Hematopoietic multipotent progenitor cell treated with erythropoietin and hydrocortisone succinate and interleukin-3 and kit ligand, for 8 days (in vitro differentiated cells): ENCODE measurements at places on chromosomes 16 and 17.

- DNase-seq, result no peak
These were observed 67.0 kb upstream of the DNAH17 start for GRCh38 chr17:78644224-78644623.

- DNase-seq, result no peak
These were observed 64.0 kb downstream of the NT5M start for GRCh38 chr17:17366941-17367875.

GRCh38 chr17:82859431-82860403, 19.9 kb upstream of the ZNF750 start:
- peak; percentile 50 for DNase-seq

- DNase-seq, result peak; percentile 87
These were observed at the start of gene FAM222B for GRCh38 chr17:28842282-28843012. Gene FAM222B (minus strand): TSS chr17:28842790. CDS start chr17:28766667, 76,123 bp downstream.

DNA sequence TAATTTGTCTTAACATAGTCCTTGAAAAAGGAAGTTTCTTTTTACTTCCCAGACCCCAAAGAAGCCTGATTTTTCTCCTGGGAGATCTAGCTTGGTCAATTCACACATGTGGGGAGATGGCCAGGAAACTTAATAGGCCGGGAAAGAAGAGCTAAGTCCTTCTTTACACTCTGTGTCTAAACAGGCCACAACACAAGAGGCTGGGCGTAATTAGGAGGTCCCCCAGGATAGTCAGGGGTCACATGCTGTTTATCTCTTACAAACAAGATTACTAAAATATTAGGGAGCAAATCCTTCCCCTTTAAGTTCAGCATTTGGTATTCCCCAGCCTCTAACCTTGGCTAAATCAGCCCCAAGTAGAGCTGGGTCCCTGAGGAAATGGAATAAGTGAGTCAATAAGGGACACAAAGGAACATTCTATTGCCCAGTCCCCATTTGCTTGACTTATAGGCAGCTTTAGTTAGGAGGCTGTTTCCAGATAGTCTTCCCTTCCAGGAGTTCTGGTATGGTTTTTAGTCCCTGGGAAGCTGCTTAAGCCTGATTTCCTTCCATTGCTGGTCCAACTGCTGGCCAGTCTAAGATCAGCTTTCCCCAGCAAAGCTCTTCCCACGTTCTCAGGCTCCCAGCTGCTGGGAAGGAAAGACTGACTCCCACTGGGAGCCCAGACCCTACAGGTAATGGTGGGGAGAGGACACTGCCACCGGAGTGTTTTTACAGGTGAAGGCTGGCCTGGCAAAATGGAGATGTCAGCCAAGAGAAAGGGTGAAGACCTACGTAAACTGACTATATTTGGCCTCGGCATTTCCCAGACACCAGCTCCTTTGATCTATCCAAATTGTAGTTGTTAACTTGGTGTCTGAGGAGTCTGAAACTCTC, 14.1 kb upstream of the HOXB9 start:
- DNase-seq, result no peak

GRCh38 chr16:71693164-71693563, 31.3 kb downstream of the PHLPP2 start:
- no peak for DNase-seq

DNA sequence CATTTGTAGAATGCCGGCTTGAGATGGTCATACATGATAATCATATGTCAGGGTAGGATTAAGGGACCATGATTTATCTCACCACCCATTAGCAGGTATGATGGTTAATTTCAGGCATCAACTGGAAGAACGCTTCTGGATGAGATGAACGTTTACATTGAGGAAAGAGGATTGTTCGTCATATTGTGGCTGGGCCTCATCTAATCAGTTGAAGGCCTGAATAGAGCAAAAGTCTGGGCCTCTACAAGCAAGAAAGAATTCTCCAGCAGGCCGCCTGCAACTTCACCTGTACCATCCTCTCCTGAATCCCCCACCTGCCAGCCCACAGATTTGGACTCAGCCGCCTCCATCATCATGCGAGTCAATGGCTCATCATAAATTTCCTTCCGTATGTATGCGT, 30.6 kb upstream of the XYLT1 start:
- DNase-seq, result no peak

- no peak for DNase-seq
These were observed 1.4 kb downstream of the NT5C start for GRCh38 chr17:75130059-75130631.

GRCh38 chr16:10880594-10881452, 3.8 kb downstream of the CIITA start:
- no peak for DNase-seq
